D341Med (cell line): ENCODE measurements at places on chromosomes 2 and 18.

DNA sequence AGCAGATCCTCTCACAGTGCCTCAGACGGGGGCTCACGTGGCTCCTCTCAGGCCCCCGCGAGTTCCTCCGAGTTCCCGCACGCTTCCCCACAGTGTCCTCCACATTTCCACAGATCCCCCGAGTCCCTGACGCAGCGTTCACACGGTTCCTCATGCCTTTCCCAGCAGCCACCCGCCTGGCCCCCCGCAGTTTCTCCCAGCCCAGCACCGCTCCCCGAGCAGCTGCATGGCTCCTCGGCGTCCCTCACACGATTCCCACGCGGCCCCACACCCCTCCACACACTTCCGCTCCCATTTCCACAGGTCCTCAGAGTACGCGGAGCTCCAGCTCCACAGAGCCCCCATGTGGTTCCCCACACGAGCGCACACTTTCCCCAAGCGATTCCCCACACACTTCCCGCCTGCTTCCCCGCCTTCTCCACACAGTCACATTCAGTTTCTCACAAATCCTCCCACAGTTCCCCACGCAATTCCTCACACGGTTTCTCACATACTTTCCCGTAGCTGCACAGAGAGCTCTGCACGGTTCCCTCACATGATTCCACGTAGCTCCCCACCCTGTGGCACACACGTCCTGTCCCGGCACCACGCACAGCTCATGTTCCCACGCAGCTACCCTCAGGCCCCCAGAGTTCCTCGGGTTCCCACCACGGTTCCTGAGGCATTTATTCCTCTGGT lies 39.9 kb downstream of the KIF1A start:
- DNase-seq: no peak

DNA sequence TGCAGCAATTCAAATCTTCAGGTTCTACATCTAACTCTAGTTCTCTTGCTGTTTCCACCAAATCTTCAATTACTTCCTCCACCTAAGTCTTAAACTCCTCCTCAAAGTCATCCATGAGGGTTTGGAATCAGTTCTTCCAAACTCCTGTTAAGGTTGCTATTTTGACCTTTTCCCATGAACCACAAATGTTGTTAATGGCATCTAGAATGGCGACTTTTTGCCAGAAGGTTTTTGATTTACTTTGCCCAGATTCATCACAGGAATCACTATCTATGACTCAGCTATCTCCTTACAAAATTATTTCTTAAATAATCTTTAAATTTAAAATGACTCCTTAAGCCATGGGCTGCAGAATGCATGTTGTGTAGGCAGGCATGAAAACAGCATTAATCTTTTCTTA lies 368.9 kb upstream of the TNP1 start:
- DNase-seq: no peak

- DNase-seq: no peak
Measured at GRCh38 chr18:59083136-59083818, 56.4 kb upstream of the SEC11C start.

DNA sequence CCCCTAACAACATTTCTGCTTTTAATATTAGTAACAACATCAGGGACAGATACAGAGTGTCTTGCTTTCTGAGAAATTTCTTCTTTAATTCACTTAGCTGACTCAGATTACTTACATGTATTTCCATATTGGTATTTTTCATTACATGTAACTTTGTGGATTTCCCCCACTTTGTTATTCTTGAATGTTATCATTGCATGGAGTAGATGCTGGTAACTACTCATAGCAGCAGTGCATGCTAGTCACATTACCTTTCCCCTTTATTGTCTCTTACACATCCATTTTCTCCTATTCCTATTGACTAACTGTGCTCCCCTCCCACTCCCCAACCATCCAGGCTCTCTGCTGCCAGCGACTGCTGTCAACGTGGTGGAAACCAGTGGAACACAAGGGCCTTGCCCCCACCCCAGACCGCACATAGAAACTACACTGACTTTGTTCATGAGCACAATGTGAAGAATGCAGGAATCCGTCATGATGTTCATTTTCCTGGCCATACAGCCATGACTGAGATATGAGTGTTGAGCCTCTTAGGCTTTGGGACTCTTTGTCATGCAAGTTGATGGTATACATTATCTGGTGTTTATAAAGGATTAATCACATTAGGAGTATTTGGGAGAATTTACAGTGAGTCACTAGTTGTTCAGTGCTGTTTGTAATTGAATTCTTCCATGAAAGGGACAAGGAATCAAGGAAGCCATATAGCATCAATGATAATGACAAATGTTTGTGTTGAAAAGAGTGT lies 91.0 kb downstream of the EPB41L5 start:
- no peak for DNase-seq
